Bronchial epithelial cell (primary cell): ENCODE measurements at places on chromosomes 5 and 9.

- no peak for DNase-seq
Measured at GRCh38 chr5:116577064-116577788, 2.6 kb upstream of the SEMA6A start.

DNA sequence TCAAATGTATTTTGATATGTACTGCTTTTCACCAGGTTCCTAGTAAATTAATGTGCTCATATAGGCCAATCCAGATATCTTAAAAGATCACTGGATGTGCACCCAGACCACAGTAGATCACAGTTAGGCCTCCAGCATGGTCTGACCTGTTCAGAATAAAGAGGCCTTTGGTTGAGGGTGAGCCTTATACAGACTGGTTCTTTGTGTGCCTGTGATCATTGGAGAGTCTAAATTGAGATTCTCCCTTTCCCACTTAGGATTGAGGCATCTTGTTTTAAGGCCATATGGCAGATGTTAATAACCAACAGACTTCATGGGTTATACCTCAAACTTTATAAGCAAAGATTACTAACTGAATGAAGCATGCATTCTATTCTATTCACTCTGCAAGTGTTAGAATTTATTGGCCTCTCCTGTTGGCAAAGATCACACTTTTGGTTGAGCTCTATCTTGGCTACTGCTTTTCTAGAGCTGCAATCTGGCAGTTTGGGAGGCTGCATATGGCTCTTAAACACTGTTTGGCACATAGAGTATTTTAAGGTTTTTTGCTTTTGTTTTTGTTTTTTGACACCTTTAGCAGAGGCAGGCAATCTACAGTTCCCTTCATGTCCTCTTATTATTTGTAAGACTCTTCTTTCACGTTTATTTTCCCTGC is 8.5 kb downstream of the CHSY3 start:
- DNase-seq = no peak

- DNase-seq = no peak
Measured at GRCh38 chr5:97745817-97746216, 562.8 kb upstream of the RIOK2 start.

GRCh38 chr9:82498541-82499317 is 510.2 kb downstream of the SPATA31D1 start:
- no peak for DNase-seq

DNA sequence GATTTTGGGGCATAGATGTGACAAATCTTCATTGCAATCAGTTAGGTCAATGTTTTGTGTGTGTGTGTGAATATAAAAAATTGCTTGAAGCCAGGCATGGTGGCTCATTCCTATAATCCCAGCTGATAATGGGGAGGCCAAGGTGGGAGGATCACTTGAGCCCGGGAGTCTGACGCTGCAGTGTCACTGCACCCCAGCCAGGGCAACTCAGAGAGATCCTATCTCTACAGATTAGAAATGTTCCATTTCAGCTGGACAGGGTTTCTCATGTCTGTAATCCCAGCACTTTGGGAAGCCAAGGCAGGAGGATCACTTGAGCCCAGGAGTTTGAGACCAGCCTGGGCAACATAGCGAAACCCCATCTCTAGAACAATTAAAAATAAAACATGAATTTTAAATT is 11.5 kb downstream of the OR2V2 start:
- no peak for DNase-seq

DNA sequence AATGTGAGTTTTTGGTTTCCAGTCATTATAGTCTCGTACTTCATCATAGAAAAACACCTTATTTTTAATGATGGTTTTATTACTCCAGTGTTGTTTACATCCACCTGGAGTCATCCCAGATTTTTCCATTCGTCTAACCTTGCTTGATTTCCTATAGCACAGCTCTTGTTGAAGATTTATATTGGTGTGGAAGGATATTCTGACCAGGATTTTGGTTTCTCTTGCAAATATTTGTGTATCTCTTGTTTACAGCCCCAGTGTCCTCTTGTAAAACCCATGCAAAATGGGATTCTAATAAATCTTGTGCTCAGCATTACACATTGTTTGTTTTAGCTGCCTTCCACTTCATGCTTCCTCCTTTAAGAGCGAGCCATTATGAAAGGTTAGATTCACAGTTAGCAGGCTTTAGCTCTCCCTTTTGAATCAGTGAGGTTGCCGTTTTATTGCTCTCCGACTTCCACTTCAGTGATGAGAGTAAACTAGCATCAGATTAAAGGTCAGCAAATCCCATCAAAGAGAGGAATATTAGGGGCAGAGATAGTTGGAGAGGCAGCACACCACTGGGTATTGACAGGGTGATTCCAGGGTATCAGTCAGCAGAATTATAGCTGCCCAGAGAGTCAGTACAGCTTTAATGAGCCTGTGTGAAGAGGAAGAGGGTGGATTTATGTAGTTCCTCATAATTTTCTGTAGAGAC is 157.1 kb downstream of the PBX3 start:
- DNase-seq = no peak

GRCh38 chr5:1380910-1381309 is 36.0 kb upstream of the CLPTM1L start:
- no peak for DNase-seq

- DNase-seq = peak; percentile 36
Measured at GRCh38 chr5:177600508-177601018, 631 bp downstream of the B4GALT7 start.

DNA sequence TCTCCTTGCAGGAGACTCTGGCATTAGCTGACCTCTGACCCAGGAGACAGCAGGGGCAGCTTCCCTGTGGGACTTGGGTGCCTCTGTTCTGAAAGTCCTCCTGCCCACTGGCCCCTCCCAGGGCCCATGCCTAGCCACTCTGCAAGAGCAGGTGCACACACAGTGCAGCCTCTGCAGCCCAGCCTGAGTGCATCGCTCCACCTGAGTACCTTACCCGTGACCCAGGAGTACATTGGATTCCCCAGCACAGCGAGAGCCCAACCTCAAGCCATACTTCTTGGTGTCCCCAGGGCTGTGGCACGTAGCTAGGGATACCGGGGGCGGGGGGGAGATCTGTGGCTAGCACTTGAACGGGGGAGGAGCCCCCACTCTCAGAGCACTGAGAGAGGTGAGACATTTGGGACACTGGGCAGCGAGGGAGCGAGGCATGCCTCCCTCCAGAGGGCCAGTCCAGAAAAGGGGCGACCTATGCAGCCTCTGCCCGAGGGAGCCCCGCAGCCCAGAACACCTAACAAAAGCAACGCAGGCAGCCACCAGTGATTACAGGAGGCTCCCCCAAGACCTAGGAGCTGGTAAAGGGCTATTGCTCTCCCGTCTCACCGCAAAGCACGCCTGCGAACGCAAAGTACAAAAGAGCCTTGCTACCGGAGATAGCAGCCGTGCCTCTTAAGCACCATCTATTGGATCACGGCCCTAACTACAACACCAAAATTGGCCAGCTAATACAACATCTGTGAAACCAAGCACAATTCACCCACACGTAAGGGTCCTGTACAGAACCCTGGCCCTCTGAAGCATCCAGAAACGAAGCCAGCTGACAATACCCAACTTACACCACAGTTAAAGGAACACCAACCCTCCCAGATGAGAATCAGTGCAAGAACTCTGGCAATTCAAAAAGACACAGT is 826 bp upstream of the PRDM9 start:
- DNase-seq = peak; percentile 7

- DNase-seq = peak; percentile 33
Measured at GRCh38 chr9:7777771-7778170, 21.8 kb downstream of the DMAC1 start.
